ENCODE measurements at places on chromosomes 12 and 14.

- DNase-seq, result no peak
These were observed 745 bp upstream of the ADCY4 start for GRCh38 chr14:24335461-24336171.

DNA sequence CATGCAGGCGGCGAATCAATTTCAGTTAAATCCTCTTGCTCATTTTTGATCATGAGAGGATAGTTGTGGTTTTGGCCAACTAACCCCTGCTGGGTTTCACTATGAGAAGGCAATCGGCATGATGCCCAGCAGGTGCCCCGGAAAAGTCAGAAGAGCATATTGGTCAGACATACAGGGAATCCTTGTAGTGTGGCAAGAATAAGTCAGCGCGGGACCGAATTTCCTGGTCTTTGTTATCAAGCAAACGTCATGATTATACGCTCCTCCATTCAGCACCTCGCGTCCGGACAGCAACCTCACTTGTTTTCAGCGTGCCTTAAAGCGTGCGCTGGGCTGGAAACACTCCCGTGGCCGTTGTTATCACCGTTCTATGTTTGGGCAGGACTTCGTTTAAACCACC lies 1.8 kb downstream of the TBC1D30 start:
- no peak for DNase-seq

GRCh38 chr12:106248312-106248845 lies 559 bp upstream of the CKAP4 start:
- DNase-seq, result no peak

DNA sequence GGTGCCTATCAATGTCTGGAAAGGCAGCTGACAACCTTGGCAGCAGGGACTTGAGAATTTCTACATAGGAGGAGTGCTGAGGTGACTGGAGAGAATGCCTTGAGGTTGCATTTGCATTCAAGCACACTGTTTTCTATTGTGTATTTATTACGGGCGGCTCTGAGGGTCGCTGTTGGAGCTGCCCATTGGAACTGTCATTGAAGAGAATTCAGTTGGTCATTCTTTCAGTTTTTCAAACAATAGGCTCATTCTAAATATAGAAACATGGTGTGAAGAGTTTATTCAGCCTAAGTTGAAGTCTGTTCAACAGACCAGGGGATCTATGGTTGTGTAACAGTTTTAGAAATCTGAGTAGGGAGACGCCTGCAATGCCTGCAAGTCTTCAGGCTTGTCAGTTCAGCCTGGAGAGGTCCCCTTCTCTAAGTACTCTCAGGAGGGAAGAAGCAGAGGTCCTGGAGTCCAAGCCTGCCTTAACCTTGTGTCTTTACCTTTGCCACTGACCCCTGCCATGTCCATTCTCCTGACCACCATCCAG lies 9.8 kb upstream of the ABHD12B start:
- no peak for DNase-seq

DNA sequence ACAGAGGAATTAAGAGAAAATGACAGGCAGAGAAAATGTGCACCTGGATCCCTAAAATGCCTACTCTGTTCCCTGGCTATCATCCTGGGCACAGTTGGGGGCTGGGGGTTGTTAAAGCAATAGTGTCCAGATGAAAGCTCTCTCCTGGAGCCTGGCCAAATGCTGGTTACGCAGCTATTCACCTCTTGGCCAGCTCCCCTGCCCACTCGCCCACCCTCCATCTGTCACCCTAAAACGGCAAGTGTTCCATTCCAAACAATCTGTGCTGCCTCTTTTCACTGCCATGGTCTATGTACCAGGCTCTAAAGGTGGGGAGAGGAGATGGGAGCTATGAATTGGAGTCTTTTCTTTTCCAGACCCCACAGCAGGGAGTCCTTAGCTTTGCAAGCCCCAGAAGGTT lies 24.7 kb upstream of the NPFF start:
- no peak for DNase-seq

GRCh38 chr12:103279444-103279843 lies 216.3 kb downstream of the C12orf42 start:
- DNase-seq, result no peak

- no peak for DNase-seq
These were observed 401.3 kb downstream of the FUT8 start for GRCh38 chr14:65813760-65814384.

DNA sequence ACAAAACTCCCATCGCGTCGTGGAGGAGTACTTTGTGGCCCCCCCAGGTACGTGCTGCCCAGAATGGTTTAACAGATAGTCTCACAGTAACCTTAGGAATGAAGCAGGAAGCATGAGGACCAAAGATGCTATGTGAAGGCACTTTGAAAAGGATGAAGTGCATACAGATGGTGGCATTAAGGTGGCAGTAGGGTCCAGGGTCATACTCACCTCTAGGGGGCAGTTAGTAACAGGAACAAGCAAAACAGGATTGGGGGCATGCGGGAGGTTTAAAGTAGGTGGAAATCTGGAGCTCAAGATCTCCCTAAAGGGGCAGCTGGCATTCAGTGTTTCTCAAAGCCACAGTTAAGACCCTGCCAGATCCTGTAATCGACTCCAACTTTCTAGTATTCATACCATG lies 10.9 kb downstream of the GATC start:
- DNase-seq, result no peak

- DNase-seq, result no peak
These were observed 23.5 kb upstream of the OASL start for GRCh38 chr12:121062391-121063045.

Measured in stimulated activated CD4-positive, alpha-beta T cell treated with anti-CD3 and anti-CD28 coated beads, TNF-alpha, amount 100 ng/mL, for 1 hour (primary cell).